Cerebellum (tissue), 4 donors: ENCODE measurements at places on chromosomes 4 and X.

GRCh38 chrX:132497432-132497831 is 8.6 kb upstream of the MBNL3 start:
- no peak for DNase-seq

GRCh38 chr4:162140051-162140683 is 23.6 kb downstream of the FSTL5 start:
- DNase-seq, result no peak

DNA sequence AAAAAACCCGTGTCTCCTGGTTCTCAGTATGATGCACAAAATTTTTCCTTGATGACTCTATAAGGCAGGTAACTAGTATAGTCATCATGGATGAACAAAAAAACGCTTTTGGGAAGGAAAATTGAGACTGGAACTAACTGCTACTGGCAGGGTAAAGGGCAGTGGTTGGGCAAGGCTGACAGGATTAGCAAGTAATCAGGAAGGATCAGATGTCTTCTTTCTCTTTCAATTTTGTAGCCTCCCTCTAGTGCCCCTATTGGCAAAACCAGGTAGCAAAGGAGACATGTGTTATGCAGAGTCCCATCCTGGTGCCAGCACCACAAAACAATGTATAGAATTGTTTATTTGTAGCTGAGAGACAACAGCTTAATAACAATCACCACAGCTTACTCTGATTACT is 12.8 kb upstream of the SLITRK4 start:
- no peak for DNase-seq

DNA sequence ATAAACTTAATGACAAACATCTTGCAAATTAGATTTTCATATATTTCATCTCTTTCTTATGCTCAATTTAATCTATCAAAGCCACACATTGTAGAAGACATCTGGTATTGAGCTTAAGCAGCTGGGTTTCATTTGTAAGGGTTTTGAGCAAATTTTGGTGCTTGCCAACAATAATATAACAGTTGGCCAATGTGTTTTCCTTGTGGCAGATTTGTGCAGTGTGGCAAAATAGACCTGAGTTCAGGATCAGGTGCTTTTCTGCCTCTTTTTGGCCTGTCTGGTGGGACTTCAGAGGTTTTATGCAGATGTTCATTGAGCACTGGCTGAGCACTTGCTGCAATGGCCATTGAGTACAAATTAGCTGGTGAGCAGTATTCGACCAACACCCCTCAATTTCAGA is 301.9 kb downstream of the BMPR1B start:
- DNase-seq, result no peak

DNA sequence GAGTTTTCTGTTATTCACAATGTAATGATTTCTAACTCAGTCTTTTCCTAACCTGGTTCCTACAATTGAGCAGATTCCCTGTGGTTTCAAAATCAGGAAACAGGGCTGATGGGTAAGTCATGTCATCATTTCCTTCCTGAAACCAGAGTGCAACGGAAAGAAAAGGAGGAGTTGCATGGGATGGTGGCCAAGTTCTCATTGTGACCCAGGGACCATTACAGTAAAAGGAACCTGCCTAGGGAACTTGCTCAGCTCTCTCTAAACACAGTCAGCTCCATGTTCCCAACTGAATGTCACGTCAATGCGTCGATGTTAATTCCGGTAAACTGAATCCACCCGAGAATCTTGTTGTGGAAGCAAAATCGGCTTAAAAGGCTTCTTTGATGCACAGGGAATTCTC is 51.2 kb downstream of the LGI2 start:
- no peak for DNase-seq

DNA sequence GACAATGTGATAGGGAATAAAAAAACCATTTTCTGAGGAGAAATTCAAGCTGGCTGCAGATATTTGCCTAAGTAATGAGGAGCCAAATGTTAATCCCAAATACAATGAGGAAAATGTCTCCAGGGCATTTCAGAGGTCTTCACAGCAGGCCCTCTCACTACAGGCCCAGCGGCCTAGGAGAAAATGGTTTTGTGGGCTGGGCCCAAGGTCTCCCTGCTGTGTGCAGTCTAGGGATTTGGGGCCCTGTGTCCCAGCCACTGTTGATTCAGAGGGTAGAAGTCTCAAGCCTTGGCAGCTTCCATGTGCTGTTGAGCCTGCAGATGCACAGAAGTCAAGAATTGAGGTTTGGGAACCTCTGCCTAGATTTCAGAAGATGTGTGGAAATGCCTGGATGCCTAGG is 778.7 kb downstream of the CENPC start:
- no peak for DNase-seq

GRCh38 chr4:149008415-149009025 is 566.3 kb upstream of the NR3C2 start:
- no peak for DNase-seq
